ENCODE measurements at places on chromosomes 6 and 20.

DNA sequence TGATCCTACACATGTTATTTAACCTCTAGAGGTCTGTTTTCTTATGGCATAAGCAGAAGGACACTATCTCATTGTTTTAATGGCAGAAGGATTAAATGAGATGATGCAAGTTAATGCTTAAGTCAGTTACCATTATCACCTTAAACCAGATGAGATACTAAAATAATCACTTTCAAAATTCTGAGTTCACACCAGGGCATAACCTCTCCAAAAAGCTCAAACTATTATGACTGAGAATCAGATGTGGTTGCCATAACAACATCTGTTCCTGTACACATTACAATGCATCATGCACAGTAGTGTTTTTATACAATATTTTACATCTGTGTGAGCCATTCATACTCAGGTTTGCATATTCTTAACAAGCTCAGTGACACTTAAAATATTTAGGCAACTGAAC is 10.2 kb downstream of the ADNP start:
- DNase-seq = no peak

- no peak for DNase-seq
Observed at GRCh38 chr6:143884216-143884900, 20.1 kb downstream of the ZC2HC1B start.

- DNase-seq = no peak
Observed at GRCh38 chr20:36415475-36416002, 109.4 kb downstream of the DLGAP4 start.

DNA sequence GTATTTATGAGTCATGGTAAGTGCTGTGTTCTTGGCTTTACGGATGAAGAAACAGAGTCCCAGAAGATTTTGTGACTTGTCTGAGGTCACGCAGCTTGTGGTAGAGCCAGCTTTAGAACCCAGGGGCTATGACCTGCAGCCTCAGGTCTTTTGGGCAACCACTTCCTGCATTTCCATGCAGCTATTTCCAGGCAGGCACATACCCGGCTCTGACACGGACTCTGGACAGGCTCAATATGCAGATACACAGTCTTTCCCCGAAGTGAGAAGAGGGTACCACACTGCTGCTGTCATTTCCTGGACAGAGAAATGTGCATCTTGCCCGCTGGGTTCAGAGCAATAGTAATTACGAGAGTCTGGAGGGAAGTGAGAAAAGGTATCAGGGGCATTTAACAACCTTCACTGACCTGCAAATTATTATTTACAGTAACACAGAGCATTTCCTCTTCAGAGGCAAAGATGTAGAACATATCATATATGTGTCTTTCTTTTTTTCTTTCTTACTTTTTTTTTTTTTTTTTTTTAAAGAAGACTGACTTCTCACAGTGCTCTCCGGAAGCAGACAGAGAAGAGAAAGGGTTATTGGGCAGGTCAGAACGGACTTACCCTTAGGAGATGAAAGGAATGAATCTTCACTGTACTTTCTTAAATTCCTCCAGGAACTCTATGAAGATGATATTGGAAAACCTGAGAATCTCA is 185.1 kb downstream of the CLIC5 start:
- peak; percentile 79 for DNase-seq

DNA sequence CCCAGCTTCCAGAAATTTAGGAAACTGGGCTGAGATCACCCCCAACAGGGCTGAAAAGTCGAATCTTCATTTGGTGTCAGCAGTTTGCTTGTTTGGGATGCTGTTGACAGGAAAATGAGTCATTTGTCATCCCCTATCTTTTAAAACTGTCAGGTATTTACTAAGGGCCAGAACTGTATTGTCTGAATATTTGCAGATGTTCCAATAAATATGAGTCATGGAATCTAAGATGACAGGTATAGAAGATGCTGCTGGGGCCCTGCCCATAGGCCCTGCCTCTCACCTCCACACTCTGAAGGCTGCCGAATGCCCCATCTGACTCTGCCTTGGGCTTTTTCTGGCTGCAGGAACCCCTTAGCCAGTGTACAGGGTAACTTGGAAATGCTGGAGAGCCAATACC is 3.9 kb downstream of the ETV7 start:
- no peak for DNase-seq

DNA sequence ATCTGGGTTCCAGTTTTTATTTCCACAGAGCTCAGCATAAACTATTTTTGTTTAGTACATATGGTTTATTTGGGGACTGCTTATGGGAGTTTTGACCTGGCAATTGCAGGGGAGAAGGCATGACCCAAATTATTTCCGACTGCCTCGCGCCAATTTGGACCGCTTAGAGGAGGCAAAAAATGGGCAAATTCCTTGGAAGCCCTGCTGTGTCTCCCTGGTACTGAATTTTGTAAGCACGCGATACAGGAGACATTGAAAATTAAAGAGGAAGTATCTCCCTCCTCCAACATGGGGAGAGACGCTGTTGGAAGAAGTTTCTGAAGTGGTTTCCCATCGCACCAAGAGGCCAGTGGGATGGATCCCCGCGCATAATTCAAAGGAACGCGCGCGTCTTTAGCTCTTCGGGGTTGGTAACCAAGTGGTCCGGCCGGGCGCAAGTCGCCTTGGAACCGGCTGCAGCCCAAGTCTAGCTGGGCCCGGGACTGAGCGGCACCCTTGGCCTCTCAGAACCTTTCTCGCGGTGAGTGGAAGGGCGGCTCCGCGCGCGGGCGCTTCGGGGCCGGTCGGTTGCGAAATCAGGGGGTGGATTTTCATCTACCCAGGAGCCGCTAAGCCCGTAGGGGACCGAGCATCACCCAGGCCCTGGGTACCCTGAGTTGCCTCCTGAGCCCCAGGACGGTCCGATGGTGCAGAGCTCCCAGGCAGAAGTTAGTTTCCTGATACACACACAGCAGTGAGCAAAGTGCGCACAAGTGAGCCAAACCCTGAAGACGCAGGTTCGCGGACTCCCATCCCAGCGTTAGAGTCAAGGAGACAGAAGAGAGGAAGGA is 6.2 kb downstream of the NKX2-2 start:
- no peak for DNase-seq

DNA sequence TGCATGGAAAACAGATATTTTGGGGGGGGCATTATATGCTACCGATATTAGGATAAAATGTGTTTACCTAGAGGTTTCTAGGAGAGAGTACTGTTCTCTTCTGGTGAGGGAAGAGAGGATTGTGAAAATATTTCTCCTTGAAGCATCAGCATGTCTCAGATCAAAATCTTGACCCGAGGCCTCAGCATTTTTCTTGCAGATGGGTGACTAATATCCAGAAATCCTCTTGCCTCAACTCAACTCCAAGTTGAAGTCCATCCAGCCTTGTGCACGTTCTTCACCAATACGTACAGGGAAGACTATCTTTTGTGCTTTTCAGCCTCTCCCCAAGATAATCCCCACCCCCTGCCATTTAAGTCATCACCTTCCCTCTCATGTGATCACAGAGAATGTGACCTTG is 59.5 kb downstream of the PRND start:
- DNase-seq = no peak

DNA sequence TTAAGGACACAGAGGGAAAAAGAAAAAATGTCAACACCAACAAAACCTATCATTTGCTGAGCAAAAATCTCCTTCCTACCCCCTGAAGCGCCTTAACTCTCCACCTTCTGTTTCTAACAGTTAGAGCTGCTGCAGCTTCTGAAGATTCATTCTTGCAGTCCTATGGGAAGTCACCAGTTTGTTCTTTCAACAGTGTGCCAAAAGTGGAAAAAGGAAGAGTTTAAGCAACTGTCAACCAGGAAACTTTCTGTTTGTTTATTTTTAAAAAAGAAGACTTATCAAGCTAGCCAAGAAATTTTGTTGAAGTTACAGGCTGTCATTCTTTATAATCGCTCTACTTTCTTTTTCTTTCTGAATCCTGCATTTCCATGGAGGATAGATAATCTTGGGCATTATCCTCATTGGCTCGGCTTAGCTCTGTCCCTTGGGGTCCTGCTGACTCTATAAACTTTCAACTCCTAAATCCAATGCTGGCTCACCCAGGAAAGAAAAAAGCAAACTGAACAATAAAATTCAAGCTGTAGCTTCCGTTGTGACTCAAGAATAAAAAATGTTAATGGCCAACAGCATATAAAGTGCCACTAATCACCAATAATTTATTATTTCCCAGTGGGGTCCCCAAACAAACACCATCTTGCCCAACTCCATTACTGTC is 172.8 kb upstream of the CITED2 start:
- peak; percentile 5 for DNase-seq

DNA sequence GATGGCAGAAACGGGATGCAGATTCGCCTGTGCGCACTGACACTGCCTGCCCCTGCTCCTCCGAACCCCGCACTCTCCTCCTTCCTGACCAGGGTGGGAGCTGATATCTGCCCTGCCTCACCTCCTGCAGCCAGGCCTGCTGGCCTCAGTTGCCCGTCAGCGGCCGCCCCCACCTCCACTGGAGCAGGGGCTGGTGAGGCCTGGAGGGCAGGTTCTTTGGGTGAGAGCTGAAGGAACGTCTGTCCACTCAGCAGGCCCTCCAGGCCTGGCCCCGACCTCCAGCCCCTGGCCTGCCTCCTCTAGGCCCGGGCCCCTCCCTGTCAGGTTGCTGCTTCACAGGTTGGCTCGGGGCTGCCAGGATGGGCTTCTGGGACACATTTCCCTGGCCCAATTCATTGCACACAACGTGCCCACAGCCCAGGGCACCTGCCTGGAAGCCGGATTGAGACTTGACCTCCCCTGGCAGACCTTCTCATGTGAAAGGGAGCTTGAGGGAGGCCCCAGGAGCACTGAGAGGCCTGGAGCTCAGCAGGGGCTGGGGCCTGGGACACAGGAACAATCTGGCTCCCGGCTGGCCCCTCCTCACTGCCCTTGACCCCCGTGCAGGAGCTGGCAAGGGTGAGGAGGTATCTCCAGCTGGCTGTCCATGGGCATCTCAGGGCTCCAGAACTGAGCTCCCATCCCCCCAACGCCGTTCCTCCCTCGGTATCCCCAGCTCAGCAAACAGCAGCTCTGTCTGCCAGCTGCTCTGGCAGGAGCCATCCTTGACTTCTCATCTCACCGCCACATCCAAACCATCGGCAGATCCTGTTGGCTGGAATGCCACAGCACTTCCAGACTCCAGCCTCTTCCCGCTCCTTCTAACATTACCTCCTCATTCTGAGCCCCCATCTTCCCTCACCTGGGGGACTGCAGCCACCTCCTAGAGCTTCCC is 39.5 kb downstream of the SPDEF start:
- DNase-seq = no peak

GRCh38 chr20:41030061-41030460 is 1.4 kb downstream of the TOP1 start:
- DNase-seq = no peak

DNA sequence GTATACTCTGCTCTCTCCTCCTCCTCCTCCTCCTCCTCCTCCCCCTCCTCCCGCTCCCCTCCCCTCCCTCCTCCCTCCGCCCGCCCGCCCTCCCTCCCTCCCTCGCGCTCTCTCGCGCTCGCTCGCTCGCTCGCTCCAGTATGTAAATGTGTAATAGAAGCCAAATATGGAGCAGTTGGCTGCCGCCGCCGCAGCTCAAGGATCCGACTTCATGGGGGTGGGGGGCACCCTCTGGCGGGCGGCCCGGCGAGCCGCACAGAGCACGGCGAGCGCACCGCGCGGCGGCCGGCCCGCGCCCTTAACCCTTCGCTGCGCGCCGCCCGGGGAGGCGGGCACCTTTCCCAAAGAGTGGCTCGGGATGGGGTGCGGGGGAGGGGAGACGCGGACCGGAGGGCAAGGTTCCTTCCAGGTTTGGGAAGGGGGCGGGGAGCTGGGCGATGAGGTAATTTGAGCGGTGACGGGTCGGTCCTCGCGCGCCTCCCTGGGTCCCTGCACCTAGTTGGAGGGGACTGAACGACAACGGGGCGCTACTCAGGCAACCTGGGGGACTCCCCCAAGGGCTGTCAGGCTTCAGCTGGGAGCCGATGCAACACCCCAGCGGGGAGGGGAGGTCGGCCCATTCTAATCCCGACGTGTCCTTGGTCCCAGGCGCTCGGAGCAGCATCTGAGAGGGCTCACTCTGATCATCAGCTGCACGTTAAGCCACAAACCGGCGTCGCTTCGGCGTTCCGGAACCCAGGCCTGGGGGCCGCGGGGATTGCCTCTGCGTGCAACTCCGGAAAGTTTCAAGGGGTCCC is 409 bp upstream of the ATXN1 start:
- DNase-seq = peak; percentile 85

DNA sequence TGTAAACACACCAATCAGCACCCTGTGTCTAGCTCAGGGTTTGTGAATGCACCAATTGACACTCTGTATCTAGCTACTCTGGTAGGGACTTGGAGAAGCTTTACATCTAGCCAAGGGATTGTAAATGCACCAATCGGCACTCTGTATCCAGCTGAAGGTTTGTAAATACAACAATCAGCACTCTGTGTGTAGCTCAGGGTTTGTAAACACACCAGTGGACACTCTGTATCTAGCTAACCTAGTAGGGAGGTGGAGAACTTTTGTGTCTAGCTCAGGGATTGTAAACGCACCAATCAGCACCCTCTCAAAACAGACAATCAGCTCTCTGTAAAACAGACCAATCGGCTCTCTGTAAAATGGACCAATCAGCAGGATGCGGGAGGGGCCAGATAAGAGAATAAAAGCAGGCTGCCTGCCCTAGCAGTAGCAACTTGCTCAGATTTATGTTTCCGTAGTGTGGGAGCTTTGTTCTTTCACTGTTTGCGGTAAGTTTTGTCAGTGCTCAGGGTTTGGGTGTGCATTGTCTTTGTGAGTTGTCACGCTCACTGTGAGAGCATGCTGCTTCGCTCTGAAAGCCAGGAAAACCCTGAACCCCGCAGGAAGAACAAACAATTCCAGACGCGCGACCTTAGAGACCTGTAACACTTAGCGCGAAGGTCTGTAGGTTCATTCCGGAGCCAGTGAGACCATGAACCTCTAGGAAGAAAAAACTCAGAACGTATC is 37.0 kb downstream of the RIOK1 start:
- no peak for DNase-seq

- DNase-seq = no peak
Observed at GRCh38 chr20:57087102-57087501, 179.3 kb downstream of the BMP7 start.

DNA sequence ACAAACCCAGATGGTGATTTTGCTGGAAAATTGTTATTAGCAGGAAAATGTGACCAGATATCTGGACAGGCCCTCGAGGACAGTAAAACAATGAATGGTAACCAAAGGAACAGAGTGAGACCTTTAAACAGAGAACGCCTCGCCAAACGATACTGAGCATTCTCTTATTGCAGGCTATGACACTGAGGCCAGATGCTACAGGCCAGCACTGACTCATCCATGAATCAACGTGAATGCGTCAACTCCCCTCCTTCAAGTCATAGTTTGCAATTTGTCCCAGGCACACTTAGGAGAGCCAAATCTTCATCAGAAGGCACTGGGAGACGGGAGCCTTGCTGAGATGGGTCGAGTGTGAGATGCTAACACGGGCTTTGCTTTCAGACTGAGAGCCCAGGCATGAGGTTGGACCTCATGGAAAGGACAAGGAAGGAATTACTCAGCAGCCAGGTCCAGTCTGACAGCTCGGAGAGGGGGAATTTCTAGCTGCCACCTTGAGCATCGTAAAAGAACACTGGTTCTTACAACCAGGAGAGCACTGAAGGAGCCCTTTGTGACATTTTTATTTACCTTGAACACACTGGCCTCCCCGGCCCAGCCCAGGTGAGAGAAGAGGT is 60.7 kb downstream of the BMP7 start:
- peak; percentile 88 for DNase-seq
